Stimulated activated CD4-positive, alpha-beta T cell treated with anti-CD3 and anti-CD28 coated beads, Interleukin-1b, Interleukin-23, amount 100 ng/mL, for 4 hours (primary cell): ENCODE measurements at places on chromosomes 1 and 21.

GRCh38 chr1:151492120-151492519, 19.1 kb upstream of the CGN start:
- DNase-seq: no peak

- no peak for DNase-seq
These were observed 50.9 kb downstream of the EVA1C start for GRCh38 chr21:32463367-32463766.

GRCh38 chr1:185551008-185551407, 183.2 kb upstream of the HMCN1 start:
- DNase-seq: no peak

DNA sequence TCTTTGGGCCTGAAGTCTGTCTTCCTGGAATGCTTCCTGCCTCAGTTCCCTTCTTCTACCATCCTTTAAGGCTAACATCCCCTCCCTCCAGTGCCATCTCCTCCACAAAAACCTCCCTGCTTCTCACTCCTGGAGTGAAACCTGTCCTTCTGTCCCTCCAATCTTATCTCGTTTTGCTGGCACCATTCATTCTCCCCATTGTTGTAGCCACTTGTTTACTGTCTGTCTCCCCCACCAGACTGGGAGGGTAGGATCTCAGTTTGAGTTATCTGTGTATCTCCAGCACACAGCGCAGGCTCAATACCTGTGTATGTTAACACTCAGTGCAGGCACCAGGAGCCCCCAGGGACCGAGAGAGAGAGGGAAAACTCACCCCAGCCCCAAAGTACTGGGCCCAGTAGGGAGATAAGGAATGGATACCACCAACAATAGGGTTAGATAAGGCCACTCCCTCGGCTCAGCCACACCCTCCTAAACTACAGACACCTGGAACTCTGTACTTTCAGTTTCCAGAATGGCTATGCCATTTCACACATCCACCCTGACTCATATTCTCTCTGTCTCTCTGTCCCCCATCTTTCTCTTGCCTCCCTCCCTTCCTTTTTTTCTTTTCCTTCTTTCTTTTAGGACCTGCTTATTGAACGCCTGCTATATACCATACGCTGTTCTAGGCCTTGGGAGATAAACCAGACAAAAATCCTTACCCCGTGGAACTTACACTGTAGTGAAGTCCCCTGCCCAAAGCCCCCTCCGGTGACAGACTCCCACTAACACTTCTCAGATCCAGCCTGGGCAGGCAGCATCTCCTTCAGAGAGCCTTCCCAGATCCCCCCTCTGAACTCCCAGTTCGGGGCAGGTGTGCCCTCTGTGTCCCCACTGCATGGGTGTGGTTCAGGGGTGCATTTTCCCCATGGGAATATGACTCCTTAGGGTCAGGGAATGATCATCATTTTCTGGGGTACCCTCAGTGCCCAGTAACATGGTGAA, 3.3 kb upstream of the SSBP3 start:
- no peak for DNase-seq

GRCh38 chr1:227769047-227769935, 34.1 kb downstream of the SNAP47 start:
- DNase-seq: no peak

GRCh38 chr1:37255136-37255795, 219.1 kb upstream of the ZC3H12A start:
- no peak for DNase-seq

GRCh38 chr1:212528501-212528900, 80.1 kb upstream of the ATF3 start:
- no peak for DNase-seq
